Parietal lobe (tissue), 2 donors: ENCODE measurements at places on chromosomes 16 and 17. TPM values are rescaled to one million over a fixed set of nuclear protein-coding genes. Genes with fewer than 3 reads are reported as not detected.

The KCNJ12 gene
- total RNA-seq = 0.63 TPM

The RNF157 gene
- total RNA-seq = 37.6 TPM

The RNF222 gene
- total RNA-seq = not detected

The NRN1L gene
- not detected for total RNA-seq

The EPN2 gene
- total RNA-seq = 92.0 TPM

The LGALS9B gene
- total RNA-seq = not detected

The AXIN2 gene
- 38.5 TPM for total RNA-seq

The NEUROD2 gene
- total RNA-seq = 116 TPM

The JUP gene
- total RNA-seq = 65.7 TPM

The CES5A gene
- total RNA-seq = 1.3 TPM

The SLC5A11 gene
- not detected for total RNA-seq

The SEPTIN1 gene
- total RNA-seq = 0.94 TPM

The HEATR9 gene
- not detected for total RNA-seq

The ITGB3 gene
- total RNA-seq = 4.7 TPM

The PPP1R27 gene
- not detected for total RNA-seq

The MRM1 gene
- 3.1 TPM for total RNA-seq

The GDPD3 gene
- 1.9 TPM for total RNA-seq

The RRAD gene
- 0.63 TPM for total RNA-seq
